Activated CD4-positive, alpha-beta T cell treated with anti-CD3 and anti-CD28 coated beads, Interleukin-2, amount 10 ng/mL, durations not matched to agents 24 days and 14 days (primary cell): ENCODE measurements at places on chromosomes 2 and 18. TPM values are rescaled to one million over a fixed set of nuclear protein-coding genes. Genes with fewer than 3 reads are reported as not detected.

GRCh38 chr2:152369176-152369860 lies 34.3 kb downstream of the FMNL2 start:
- DNase-seq: no peak
- no peaks in the 10 kb centered on the region for H3K36me3 ChIP-seq
- no peak overlapping the region for H3K4me3 ChIP-seq
- H3K27me3 ChIP-seq: peaks cover 14% of the 10 kb centered on the region

DNA sequence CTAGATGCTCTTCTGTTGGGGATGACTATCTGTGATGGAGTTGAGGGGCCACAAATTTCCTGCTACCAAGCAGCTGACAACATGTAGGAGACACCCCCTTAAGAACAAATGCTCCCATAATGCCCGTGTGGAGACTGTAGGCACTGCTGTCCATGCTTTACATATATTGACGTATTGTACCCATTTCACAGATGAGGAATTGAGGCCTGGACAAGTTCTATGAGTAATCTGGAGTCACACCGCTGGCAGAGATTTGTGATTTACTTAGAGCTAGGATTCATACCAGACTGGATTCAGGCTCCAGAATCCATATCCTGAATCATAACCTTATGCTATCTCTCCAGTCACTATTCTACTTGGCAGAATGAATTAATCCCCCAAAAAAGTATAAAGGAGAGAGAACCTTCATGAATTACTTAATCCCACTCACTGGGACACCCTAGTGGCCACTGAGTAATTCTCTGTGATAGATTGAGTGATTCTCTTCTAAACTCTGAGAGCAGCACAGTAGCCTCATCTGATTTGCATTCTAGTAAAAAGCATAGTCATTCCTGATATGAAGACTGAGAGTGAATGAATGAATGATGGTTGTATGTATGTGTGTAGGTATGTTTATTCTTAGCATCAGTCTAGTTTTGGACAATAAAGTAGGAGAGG lies 460.7 kb upstream of the MEIS1 start:
- no peaks in the 10 kb centered on the region for H3K36me3 ChIP-seq
- H3K27me3 ChIP-seq: no peaks in the 10 kb centered on the region
- H3K4me1 ChIP-seq: no peaks in the 10 kb centered on the region
- H3K4me3 ChIP-seq: no peak overlapping the region
- H3K27ac ChIP-seq: no peak overlapping the region

DNA sequence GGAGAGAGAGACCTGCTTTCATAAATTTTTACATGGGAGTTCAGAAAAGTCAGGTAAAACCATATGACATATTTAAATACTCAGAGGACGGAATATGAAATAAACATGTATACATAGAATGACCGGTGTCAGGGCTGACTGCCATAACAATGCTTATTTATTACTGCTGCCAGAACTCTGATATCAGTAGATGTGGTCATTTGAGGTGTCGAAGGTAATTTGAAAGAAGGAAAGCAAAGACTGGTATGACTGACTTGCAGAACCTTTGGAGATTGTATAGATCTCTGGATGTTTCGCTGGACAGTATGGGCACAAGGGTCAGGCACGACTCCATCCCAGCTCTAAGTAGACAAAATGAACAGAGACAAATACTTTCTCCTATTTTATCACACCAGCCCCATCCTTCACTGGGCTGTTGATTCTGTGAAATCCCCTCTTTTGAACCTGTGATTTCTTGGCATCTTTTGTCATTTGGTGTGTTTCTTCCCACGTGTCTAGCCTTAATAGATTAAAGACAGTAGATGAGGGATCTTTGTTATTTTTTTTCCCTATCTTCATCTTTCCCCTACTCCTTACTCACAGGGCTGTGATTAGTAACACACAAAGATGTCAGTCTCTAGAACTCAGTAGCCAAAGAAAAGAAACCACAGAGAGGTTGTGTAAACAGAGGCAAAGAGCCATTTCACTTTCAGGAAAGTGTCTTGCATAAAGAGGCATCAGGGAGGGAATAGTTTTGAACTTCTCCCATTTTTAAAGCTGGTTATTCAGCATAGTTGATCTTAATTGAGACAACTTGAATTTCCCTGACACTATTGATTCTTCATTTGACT lies 61.6 kb downstream of the ICOS start:
- H3K27ac ChIP-seq: peak overlapping the region; percentile 69
- no peaks in the 10 kb centered on the region for H3K27me3 ChIP-seq
- peaks cover 6% of the 10 kb centered on the region for H3K36me3 ChIP-seq
- peak overlapping the region; percentile 55 for H3K4me3 ChIP-seq
- DNase-seq: peak; percentile 57

GRCh38 chr2:237715459-237715947 lies 83.1 kb upstream of the RBM44 start:
- peaks cover 44% of the 10 kb centered on the region for H3K36me3 ChIP-seq
- no peaks in the 10 kb centered on the region for H3K27me3 ChIP-seq
- peaks cover 38% of the 10 kb centered on the region for H3K4me1 ChIP-seq
- no peak for DNase-seq

The IL1RN gene
- 3.0 and 3.3 TPM in 2 replicates for total RNA-seq

The PROM2 gene
- 0.54 and 1.4 TPM in 2 replicates for total RNA-seq

The RFX8 gene
- total RNA-seq: 0.38 and 0.49 TPM in 2 replicates

The ATP6V1C2 gene
- not detected in 2 replicates for total RNA-seq

The SERPINB3 gene
- not detected in 2 replicates for total RNA-seq

The STEAP3 gene
- total RNA-seq: 0.16 and 0.19 TPM in 2 replicates

The AMER3 gene
- not detected in 2 replicates for total RNA-seq

The NAT8 gene
- total RNA-seq: not detected in 2 replicates
